Fibroblast of gingiva (primary cell): ENCODE measurements at places on chromosomes 2 and 18.

GRCh38 chr2:222280795-222281194, 18.0 kb downstream of the PAX3 start:
- DNase-seq, result no peak

- no peak for DNase-seq
Measured at GRCh38 chr18:24928301-24928878, 423.6 kb downstream of the ZNF521 start.

- DNase-seq, result no peak
Measured at GRCh38 chr2:48849770-48850169, 94.2 kb upstream of the LHCGR start.

DNA sequence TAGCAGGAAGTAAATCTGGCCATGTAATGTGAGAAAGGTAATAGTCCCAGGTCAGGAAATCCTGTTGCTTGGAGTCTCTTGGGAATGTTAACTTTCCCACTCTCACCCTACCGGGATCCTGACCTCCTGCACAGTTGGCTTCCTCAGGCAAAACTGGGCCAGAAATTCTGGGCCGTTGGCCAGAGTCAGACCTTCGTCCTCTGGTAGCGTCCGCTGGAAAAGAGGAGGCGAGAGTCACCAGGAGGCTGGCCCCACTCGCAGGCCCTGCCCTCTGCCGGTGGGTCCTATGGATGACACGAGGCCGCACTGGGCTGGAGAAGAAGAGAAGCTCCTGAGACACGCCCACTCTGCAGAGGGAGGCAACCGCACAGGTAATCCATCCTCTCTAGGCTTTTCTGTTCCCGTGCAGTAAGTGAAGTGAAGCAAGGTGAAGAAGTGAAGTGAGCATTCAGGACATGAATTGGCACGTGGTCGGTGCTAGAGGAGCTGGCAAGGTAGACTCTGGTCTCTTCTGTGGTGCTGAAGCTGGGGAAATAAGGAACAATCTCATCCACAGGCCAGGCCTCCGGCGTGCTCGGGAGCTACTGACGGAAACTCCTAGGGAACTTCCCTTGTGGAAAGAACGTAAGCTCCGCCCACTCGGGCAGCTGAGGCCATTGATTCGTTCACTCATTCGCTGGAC, 182.7 kb upstream of the GLI2 start:
- peak; percentile 57 for DNase-seq

DNA sequence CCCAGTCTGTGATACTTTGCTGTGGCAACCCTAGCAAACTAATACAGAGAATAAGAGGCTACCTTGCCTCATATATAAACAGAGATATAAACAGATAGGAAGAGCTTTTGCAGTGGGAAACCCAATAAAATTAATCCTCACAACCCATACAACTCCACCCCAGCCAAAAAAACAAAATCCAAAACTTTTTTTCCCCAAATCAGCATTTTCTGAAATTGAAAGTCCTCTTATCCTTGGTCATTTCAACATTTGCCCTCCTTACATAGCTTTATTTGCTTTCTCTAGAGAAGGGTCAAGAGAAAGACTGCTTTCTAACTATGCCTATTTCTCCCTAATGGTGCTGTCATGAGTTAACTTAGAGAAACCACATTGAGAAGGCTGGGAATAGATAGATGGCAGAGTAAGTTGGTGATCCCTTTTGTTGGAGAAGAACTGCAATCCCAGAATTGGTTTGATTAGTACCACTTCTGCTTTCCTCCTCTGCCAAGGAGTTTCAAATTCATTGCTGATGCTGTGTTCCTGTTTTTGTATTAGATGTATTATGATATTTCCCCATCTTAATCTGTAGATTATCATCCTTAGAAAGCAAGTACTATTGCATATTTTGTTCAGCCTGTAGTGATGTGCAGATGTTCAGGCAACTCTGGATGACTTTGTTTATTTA, 76.5 kb upstream of the B3GNT2 start:
- no peak for DNase-seq

GRCh38 chr2:115248066-115248465, 805.6 kb downstream of the DPP10 start:
- DNase-seq, result no peak

GRCh38 chr2:189621781-189622180, 39.5 kb upstream of the ASNSD1 start:
- no peak for DNase-seq

- DNase-seq, result no peak
Measured at GRCh38 chr18:69636529-69637301, 236.0 kb downstream of the DOK6 start.

- peak; percentile 60 for DNase-seq
Measured at GRCh38 chr2:188512456-188512855, 220.8 kb downstream of the GULP1 start.

DNA sequence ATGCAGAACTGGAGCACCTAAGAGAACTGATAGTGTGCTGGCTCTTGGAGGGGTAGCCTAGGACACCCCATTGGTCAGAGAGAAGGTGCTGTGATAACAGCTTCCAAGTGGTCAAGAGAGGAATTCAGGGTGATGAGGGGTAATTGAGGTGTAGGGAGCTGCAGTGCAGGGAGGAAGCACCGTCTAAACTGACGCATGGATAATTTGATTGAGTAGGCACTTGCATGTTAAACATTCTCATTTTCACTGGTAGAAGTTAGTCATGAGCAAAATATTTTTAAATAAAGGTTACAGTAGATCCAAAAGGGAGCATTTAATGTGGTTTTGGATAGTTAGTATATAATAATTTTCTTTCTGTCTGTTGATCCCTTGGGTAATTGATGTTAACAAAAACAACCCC, 155.1 kb upstream of the TCF4 start:
- DNase-seq, result no peak

DNA sequence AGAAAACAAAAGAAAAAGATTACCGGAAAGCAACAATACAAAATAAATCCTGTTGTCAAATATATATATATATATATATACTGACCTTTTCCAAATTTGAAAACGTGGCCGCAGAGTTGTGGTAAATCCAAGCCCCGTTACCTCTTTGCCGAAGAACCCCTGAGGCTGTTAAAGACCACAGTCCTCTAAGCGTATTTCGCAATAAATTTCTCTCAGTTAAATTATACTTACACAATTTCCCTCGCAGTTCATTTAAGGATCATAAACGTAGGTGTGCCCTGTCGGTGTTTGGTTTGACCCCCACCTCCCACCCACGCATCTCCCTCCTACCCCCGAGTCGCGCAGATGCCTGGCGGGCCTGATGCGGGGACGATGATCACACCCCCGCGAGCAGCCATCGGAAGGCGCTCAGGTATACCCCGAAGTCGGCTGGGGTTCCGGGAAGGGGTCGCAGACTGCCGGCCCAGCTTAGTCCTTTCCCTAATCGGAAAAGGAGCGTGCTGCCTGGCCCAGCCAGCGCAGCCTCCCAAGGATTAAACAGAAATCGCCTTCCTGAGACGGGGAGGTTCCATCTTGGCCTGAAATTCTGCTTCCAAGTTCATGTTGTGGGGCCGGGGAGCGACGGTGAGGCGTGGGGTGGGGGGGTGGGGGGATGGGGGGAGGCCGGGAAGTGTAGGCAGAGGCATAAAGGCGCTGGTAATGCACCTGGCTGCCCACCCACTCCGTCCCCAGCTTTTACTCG, 2.9 kb upstream of the MEIS1 start:
- no peak for DNase-seq

DNA sequence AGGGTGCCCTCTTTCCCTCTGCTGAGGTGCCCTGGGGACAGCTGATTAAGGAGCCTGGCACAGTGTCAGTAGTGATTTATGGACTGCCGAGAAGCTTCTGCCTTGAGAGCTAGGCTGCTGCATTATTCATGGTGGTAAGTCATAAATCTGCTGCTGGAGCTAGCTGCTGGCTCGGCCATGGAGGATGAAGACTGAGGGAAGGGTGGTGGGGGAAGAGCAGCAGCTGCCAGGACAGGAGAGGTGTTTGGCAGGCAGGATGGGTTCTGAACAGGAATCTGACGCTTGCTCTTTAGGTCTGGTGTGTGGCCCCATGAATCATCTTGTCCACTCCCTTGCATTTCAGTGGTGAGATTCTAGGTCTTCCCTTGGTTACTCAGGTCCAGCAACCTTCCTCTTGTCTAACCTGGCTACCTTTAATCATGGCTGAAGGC, 296.3 kb downstream of the DYSF start:
- DNase-seq, result no peak

DNA sequence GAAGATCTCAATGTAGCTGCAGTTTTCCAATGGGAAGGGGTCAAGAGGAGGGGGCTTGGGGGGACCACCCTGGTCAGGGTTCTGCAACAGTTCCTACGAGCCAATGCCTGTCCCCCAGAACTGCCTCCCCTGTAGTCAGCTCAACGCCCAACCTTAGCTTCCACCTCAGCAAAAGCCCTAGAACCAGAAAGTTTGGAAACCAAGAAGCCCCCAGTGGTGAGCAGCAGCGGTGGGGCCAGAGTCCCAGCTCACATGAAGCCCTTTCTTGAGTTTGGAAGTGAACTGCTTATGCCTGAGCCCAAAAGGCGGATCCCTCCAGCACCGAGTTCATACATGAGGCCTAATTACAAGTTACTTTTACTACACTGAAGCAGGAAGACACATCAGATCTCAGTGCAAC, 162.4 kb downstream of the HDAC4 start:
- no peak for DNase-seq

DNA sequence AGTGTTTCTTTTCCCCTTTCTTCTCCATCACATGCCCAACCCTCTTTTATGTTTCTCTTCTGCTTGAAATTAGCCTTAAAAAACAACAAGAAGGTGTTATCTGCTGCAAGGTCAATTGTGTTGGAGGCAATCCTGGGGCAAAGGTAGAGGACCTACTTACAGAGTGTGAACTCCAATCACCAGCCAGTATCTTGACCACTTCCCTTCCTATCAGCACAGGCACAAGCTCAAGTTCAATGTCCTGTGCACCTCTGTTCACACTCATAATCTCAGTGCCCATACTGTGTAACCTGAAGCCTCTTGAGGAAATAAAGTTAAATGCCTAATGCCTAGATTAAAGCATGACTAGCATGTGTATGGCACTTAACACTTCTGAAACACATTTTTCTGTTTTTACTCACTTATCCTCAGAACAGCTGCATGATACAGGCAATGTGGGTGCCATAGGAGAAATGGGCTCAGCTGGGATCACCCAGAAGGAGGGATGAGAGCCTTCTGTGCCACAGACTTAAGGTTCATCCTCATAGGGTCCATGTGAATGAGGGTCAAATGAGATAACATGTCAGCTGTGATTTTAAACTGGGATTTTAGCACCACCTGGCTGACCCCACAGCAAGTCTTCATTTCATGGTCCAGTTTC, 701.5 kb downstream of the BCL11A start:
- DNase-seq, result no peak

GRCh38 chr2:18788592-18788991, 199.2 kb upstream of the NT5C1B start:
- no peak for DNase-seq
